ENCODE measurements at places on chromosomes 7 and 10.

DNA sequence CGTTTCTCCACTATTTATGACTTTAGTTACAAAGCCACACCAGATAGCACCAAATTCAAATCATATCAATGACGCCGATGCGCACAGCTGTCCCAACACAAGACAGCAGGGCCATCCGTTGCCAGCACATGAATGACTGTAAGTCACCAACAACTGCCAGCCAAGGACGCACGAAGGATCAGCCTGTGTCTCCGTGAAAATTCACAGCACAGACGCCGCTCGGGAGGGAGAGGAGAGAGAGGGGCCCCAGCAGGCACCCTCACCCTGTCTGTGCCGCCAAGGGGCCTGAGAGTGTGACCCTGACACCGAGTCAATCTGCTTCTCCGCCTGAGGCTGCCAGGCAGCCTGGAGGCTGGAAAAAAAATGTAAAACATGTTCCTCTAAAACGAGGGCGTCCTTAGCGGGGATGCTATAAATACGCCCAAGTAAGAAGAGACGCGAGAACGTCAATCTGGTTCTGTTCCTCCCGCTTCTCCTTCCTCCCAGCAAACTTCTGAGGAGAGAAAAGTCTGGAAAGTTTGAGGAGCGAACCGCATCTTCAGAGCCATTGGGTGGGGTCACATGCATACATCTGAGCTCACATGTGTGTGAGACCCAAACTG lies 111.2 kb downstream of the PTPRN2 start:
- no peak for DNase-seq

DNA sequence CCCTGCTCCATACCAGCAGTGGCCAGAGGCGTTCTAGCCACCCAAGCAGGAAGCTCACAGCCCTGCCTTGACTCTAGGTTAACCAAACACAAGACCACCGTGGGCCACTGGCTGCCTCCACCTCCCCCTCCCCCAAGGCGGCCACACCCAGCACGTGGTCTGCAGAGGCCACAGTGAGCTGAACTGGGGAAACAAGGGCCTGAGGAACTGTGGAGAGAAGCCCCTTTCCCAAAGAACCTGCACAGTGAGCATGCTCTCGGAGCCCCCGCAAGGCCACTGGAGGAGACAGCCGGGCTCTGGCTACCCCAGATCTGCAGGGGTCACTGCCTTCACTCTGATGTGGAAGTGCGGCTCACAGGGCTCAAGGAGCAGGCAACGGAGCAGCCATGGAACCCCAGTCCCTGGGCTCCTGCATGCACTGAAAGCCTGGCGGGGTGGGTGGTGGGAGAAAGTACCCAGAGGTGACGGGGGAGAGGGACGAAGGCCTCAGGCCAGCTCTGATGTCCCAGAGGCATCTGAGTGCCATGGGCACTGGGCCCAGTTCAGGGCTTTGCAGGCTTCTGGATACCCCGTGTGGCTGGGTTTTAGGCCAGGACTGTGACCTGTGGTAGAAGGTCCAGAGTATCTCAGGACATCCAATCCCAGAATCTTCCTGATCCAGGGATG lies 189.2 kb downstream of the EBF3 start:
- no peak for DNase-seq

GRCh38 chr7:117767951-117768350 lies 105.3 kb downstream of the CTTNBP2 start:
- no peak for DNase-seq

- DNase-seq: no peak
These were observed 408.6 kb upstream of the NPVF start for GRCh38 chr7:25636871-25637283.

- no peak for DNase-seq
These were observed 7.4 kb downstream of the CRHR2 start for GRCh38 chr7:30674876-30675275.

DNA sequence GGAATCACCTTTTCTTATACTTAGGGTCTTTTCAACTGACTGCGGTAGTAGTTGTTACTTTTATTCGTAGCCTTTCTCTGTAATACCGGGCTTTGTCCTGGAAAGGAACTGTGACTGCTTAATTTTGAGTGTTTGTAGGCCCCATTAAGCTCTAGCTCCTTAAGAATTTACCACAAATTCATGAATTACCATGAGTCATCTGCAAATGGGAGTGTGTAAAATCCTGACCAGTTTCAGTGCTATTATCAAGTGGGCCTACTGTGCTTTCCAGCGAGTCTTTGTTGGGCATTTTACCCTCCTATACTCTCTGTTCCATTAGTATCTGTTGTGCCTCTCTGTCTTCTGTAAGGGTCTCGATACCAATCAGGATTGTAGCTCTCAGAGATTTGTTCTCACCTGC lies 49.7 kb downstream of the ZMYND11 start:
- no peak for DNase-seq

- DNase-seq: no peak
These were observed 2.2 kb upstream of the WAC start for GRCh38 chr10:28530751-28531150.

DNA sequence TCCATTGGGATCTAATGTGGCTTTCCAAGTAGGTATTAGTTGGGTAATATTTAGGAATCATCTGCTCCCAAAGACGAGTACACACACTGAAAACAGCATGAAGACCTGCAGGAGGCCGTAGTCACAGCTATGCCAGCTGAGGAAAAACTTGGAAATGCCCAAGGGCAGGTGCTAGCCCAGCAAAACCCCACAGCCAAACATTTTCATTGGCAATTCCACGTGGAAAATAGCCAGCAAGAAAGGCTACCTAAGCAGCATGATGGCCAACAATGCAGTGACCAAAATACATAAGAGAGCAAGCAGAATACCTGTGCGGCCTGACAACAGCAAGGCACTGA lies 32.7 kb downstream of the DOCK4 start:
- no peak for DNase-seq

GRCh38 chr7:35353481-35353880 lies 99.6 kb upstream of the TBX20 start:
- DNase-seq: no peak

GRCh38 chr7:139526578-139527544 lies 3.4 kb downstream of the CLEC2L start:
- DNase-seq: no peak

- no peak for DNase-seq
These were observed 265.0 kb downstream of the CAMK1D start for GRCh38 chr10:12614177-12614995.

GRCh38 chr10:71725998-71726579 lies 6.5 kb upstream of the C10orf105 start:
- peak; percentile 70 for DNase-seq

GRCh38 chr10:25048450-25048849 lies 32.0 kb downstream of the THNSL1 start:
- DNase-seq: no peak

DNA sequence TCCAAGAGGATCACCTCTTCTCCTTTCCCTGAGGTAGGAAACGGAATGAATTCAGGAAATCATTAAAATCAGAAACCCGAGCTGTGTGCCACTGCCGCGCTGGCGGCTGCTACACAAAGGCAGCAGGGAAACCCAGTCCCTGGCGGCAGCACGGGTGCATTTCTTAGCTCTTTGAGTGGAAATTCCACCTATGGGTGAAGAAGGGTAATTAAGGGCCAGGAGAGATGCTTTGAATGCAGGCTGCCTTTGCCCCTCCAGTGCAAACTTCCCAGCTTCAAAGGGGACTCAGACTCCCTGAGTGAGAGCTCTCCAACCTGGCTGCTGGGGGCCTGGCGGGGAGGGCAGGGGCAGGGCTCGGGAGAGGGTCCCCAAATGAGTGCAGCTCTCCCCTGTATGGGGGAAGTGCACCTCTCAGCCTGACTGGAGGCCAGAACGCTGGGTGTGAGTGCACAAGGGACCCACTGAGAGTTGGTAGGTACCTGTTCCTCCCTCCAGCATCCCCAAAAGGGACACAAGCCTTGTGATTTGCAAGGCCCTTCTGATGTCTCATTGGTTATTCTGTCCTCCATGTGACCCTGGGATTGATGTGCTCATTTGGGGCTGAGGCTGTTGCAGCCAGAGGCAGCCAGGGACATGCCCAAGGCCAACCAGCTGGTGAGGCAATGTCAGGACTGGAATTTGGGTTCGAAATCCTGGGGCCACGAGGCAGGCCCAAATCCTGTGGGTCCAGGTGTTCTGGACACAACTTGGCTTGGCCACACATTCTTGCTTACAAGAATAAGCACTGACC lies 16.3 kb upstream of the ZMIZ1 start:
- peak; percentile 59 for DNase-seq

DNA sequence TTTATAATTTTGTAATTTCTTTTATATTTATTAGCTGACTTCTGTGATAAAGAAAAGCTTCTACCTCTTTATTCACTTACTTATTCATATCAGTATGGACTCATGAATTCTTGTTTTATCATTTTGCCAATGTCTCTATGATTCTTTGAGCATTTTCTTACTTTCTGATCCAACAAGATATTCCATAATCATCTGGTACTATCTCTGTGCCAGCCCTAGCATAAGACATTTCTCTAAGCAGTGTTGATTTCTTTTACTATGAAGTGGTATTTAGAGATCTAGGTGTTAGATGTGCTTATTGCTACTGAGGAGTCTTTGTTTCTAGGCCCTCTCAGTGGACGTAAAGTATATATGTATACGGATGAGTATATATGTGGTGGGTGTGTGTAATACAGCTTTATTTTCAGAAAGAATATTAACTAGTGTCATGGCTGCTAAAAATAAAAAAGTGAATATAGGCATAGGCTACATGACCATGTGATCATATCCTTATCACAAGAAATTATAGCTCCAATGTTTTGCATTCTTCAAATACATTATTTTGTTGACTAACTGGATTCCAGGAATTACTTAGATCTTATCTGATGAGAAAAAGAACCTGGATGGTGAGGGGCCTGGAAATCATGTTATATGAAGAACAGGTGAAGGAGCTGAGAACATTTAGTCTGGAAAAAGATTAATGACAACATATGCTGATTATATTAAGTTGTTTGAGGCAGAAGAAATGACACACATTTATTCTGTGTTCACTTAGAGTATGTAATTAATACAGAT lies 13.1 kb downstream of the PHTF2 start:
- DNase-seq: no peak

DNA sequence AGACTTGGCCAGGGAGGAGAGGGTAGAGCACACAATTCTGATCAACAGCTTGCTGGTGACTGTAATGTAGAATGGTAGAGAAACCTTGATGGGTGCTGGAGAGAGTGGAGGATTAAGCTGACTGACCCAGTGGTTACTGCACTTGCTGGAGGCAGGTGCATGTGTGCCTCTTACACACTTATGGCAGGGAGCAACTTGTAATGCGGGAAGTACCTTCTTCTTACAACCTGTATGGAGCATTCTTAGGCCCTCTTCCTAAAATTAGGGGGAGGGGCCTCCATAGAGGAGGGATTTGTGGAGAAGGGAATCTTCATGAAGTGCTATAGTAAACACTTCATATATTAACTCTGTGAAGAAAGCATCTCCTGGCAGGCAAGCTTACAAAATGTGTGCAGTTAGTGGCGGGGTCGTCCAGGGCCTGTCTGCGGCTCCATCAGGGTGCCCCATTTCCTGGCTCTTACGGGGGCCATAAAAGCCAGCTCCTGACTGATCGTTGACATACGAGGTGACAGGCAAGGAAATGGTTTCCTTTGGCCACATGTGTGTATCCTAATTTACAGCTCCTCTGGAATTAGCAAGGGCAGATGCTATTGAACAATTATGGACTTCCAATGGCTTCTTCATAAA lies 113.5 kb downstream of the RTKN2 start:
- no peak for DNase-seq

DNA sequence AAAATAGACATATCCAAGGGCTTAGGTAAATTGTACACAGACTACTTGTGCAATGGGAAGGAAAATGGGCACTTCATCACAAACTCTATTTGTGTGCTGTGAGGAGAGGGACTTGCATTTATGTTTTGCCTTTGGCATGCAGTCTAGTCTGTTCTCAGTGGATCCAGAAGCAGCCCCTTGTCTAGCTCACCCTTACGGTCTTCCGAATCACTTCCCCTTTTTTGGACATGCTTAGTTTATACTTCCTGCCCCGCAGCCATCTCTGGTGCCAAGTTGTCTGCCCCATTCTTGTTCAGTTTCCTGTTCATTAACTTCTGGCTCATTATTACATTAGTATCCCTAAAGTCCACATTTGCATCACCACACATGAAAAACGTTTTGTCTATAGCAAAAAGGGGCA lies 161.6 kb downstream of the NRCAM start:
- no peak for DNase-seq

GRCh38 chr10:130233426-130233825 lies 97.2 kb downstream of the GLRX3 start:
- no peak for DNase-seq

DNA sequence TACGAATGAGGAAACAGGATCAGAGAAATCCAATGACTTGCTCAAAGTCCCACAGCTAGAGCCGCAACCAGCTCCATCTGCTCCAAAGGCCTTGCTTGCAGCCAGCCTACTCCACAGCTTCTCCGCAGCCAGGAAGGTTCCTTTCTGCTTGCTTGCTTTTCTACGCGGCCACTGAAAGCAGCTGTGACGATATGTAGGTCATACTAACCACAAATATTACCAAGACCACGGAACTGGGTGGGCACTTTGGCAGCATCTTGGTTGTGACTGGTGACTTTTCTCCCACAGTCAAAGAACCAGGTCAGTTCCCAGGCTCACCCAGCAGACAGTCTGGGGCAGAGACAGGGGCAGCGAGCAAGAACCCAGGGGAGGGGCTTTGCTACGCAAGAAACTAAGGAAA lies 86.4 kb downstream of the FAM53B start:
- no peak for DNase-seq

DNA sequence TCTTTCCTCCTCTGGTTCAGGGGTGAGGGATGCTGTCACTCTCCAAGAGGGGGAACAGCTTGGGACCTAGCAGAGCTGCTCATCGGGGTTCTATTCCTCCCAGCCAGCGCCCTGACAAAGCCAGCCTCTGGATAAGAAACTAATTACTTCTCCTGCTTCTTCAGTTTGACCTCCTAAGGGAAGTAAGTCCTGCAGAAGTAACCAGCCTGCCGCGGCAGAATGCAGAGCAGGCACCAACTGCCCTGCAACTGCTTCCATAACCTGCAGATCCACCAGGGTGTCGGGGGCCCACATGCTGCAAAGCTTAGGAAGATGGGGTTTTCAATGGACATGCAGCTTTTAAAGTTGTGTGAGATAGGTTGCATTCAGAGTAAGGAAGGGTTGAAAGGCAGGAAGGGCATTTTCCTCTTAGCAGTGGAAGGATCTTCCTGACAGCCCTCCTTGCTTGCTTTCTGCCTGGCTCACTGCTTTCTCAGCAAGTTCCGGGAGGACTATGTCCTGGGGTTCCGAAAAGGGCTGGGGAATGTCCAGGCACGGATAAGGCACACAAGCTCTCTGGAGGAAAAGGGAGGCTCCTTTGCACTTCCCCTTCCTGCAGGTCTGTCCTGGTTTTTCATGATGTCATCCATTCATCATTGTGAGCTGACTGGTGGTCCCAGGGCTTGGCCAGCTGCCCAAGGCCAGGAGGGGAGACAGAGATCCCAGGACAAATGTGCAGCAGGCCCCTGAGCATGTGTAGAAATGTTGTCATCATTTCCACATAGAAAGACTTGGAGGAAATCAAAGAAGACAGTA lies 24.3 kb upstream of the CALU start:
- no peak for DNase-seq

All from activated naive CD4-positive, alpha-beta T cell treated with anti-CD3 and anti-CD28 coated beads, Interleukin-2, amount 10 ng/mL, durations not matched to agents 7 days and 5 days (primary cell).